Retinal pigment epithelial cell (primary cell): ENCODE measurements at places on chromosomes 7 and 10.

- DNase-seq = no peak
Observed at GRCh38 chr10:19817231-19817933, 1.1 kb downstream of the PLXDC2 start.

DNA sequence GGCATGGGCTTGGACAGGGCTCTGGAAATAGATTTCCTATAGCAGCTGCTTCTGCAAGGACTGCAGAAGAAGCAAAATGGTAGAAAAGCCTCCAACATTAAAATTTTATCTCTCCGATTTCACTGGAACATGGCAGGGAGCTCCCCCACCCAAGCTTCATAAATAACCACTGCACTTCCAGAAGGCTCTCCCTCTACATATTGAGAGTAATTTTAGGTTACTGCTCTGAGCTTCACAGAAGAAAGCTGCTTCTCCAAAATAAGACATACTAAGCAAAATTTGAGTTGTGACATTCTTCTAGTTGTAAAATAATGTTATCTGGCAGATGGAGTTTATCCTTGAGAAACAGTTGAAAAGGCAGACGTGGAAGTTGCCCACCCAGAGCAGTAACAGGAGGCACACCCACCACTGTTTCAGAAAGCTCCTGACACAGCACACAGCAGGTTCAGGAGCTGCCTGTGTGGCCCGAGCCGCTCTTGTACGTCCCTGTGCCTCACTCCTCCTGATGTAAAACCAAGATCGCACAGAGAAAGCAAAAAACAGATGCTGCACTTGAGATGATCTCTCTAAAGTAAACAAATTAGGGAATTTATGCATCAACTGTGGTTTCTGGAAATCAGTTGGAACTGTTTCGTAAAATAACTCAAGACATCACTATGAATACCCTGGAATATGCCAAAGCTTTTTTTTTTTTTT, 621.0 kb downstream of the PARD3 start:
- no peak for DNase-seq

DNA sequence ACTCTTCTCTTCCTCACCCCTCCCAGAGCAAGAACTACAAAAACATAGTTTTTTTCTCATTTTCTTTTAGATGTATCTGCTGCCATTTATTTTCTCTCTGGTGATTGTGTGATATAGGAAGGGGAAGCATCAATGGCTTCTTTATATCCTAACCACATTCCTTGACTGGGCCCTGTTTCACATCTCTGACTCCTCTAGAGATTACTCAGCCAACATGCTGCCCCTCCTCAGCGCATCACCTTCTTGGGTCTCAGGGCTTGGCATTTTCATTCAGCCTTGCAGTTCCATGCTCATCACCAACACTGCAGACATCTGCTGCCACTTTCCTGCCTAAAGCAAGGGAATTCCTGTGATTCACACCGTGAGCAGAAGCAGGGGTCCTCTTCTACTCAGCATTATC, 705.5 kb downstream of the AUTS2 start:
- no peak for DNase-seq

DNA sequence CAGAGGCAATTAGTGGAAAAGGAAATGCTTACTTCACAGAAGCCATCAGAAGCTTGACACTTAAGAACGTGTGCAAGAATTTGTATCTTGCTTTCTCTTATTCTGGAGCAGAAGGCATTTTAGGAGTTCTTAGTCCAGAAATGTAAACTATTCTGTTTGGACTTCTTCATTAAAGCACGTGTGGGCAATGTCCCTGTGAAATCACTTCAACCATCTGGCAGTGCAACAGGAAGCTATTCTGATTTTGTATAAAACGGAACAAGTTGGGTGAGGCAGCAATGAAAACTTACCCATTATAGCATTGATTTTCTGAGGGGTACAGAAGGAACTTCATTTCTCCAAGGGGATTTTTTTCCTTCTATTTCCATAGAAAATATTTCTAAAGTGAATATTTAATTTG, 21.3 kb upstream of the ARHGAP21 start:
- DNase-seq = no peak

- DNase-seq = no peak
Observed at GRCh38 chr7:36153571-36154097, 580 bp downstream of the EEPD1 start.

DNA sequence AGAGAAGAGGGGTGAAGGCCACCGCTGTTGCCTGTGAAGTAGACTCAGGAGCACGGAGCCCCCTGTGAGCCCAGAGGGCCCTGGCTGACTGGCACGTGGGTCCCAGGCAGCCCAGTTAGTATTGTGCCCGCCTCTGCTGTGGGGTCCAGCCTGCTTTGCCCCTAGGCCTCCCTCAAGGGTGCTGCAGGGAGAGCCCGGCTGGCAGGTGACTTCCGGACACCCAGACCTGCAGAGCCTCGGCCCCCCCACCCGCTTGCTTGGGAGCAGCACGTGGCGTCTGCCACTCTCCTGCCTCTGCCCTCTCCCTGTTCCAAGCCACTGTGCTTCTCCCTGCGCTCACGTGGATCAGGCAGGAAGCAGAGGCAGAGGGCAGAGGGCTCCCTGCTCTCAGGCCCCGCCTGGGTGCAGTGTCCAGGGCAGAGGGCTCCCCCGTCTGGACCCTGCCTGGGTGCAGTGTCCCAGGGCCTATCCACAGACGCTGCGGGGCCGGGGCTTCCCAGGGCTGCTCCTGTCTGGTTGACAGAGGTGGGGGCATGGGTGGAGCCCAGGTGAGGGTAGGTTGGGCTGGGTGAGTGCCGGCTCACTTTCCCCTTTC, 88.4 kb downstream of the DNAJB6 start:
- DNase-seq = no peak

GRCh38 chr10:103196516-103196915, 3.4 kb upstream of the NT5C2 start:
- DNase-seq = no peak

DNA sequence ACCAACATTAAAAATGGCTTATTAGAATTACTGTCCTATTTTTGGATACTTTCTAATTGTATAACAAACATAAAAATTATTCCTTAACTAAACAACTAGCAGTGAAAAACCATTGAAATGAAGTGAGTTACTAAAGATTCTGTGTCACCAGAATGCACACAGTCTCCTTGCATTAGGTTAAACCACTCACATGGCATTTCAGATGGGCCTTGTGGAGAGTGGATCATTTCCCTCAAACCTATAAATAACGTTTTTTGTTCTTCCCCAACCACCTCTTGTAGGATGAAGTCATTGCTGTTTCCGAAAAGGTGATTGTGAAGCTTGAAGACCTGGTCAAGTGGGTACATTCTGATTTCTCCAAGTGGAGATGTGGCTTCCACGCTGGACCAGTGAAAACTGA, 38.4 kb downstream of the ARID5B start:
- no peak for DNase-seq
